ENCODE measurements at places on chromosomes 4 and X. TPM values are rescaled to one million over a fixed set of nuclear protein-coding genes. Genes with fewer than 3 reads are reported as not detected.
A peak's percentile ranks its signal among the peaks of the same experiment; 100 is the strongest.

The SSX2B gene
- not detected for total RNA-seq

The DIPK2B gene
- 18.2 TPM for total RNA-seq

The FABP2 gene
- not detected for total RNA-seq

The PRSS12 gene
- total RNA-seq: not detected

- H3K4me3 ChIP-seq: peak overlapping the region; percentile 62
- H3K4me1 ChIP-seq: no peaks in the 10 kb centered on the region
- no peaks in the 10 kb centered on the region for H3K36me3 ChIP-seq
- H3K27ac ChIP-seq: no peak overlapping the region
Observed at GRCh38 chrX:132022198-132022966, 720 bp upstream of the STK26 start.

DNA sequence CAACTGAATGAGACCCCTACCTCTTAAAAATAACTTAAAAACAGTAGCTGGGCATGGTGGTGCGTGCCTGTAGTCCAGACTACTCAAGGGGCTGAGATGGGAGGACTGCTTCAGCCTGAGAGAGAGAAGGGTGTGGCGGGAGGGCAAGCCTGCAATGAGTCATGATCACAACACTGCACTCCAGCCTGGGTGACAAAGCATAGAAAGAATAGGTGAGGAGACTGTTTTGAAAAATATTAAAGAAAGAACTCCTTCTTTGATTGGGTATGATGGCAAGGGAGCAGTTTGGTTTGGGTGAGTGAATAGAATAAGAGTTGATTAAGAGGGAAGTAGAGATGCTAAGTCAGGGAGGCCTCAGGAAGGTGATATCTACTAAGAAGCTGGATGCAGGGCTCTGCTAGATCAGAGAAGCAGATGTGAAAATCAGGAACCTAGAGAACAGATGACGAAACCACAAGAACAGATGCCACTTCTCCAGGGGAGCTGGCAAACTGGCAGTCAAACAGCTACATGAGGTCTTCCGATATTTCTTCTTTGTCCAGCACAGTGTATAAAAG, 318.6 kb downstream of the OPHN1 start:
- no peaks in the 10 kb centered on the region for H3K27me3 ChIP-seq
- no peak for DNase-seq
- H3K36me3 ChIP-seq: no peaks in the 10 kb centered on the region
- no peak overlapping the region for H3K27ac ChIP-seq

All from heart right ventricle (tissue), 16 donors.